ENCODE measurements at places on chromosomes 6 and 20.

GRCh38 chr6:38127284-38127683 is 307.8 kb downstream of the ZFAND3 start:
- DNase-seq = no peak

- DNase-seq = no peak
Observed at GRCh38 chr6:110687326-110687725, 127.9 kb downstream of the CDK19 start.

- no peak for DNase-seq
Observed at GRCh38 chr6:42010185-42010891, 40.0 kb upstream of the TAF8 start.

DNA sequence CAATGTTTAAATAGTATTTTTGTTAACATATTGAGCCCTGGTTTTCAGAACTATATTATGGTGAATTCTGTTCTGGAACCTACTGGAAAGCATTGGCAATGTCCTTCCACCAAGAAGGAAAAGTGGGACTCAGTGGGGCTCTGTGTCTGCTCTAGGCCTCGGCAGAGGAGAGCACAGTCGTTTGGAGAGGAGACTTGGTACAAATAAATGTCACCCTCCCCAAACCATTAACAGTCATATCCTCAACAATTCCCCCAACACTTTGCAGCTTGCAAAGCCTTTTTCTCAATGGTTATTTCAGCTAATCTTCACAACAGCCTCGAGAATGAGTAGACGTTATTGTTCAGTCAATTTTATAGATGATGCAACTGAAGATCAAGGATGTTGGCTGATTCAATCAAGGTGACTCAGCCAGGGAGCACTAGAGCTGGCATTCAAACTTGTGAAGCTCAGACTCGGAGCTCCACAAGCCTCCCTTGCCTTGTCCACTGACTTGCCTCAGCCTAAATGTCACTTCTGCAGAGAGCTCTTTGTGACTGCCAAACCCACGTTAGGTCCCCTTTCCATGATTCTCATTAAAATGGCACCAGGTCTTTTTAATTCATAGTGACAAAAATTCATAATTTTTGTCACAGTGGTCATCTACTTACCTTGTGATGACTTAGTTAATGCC is 60.6 kb downstream of the TOX2 start:
- DNase-seq = no peak

- no peak for DNase-seq
Observed at GRCh38 chr6:16705081-16705993, 55.9 kb downstream of the ATXN1 start.

- no peak for DNase-seq
Observed at GRCh38 chr6:32370505-32370904, 1.2 kb downstream of the TSBP1 start.

DNA sequence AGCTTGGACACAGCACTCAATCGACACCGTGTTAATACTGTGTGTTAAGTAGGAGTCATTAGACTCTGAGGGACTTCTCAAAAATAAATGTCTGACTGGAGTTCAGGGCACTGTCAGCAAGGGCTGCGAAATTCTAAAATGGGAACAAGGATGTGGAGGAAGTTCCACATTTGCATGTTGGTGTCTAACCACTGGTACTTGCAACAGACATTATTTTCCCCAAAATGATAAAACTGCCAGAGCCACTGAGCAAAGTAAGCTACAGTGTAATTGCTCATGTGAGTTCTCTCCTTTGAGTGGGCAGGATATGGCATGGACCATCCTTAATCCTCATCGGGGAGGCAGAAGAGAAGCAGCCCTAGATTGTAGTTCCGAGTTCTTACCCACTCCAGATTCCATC is 215.9 kb downstream of the SLC24A3 start:
- no peak for DNase-seq

- DNase-seq = no peak
Observed at GRCh38 chr20:21615617-21616080, 89.8 kb upstream of the PAX1 start.

All from CD8-positive, alpha-beta memory T cell (primary cell).